ENCODE measurements at places on chromosomes 2 and 18.

GRCh38 chr18:45019469-45019868, 338.8 kb downstream of the SETBP1 start:
- no peak for DNase-seq

DNA sequence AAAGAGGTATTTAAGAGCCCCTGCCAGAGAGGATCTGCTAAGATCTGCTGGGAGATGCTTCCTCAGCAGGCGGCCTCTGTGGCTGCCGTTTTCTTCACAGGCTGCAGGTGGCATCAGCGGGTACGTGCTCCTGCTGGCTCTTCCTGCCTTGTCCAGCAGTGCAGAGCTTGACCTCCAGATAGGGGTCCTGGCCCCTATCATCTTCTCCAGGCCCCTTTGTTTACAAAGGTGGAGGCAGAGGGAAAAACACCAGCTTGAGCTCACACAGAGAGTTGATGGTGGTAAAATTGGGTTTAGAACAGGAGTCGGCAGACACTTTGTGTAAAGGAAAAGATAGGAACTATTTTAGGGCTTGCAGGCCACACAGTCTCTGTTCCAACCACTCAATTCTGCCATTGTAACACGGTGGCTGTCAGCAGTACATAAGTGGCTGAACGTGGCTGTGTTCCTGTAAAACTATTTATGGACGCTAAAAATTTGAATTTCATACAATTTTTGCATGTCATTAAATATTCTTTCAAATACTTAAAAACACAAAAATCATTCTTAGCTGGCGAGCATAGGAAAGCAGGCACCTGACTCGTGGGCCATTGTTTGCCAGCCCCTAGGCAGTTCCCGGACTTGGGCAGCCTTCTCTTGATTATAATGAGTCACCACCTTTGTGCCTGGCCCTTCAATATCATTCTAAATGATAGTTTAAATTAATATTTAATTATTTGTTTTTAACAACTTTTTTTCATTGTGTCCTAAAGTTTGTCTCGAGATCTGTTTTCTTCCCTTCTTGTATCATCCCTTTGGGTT, 98.2 kb upstream of the B3GNT7 start:
- DNase-seq: peak; percentile 60

GRCh38 chr2:5926871-5927512, 234.8 kb downstream of the SOX11 start:
- DNase-seq: no peak

- DNase-seq: no peak
These were observed 163.6 kb downstream of the NAPG start for GRCh38 chr18:10689236-10690034.

GRCh38 chr18:63683152-63683551, 19.6 kb upstream of the SERPINB11 start:
- no peak for DNase-seq

GRCh38 chr18:46660957-46661749, 4.1 kb upstream of the LOXHD1 start:
- DNase-seq: no peak

DNA sequence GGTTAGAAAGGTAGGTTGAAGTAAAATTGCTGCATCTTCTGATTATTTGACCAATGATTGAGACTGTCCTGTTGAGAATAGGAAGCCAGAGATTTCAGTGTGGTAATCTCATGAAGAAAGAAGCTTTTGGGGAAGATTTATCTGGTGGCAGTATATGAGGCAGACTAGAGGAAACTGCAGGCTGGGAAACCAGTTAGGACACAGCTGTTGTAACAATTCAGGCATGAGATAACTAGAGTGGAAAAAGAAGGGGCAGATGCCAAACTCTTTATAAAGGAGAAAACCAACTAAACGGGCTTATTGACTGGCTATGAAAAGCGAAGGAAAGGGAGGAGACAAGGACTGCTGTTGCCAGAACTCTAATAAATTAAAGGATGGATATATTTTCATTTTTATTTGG, 155.6 kb downstream of the TTC27 start:
- DNase-seq: no peak

DNA sequence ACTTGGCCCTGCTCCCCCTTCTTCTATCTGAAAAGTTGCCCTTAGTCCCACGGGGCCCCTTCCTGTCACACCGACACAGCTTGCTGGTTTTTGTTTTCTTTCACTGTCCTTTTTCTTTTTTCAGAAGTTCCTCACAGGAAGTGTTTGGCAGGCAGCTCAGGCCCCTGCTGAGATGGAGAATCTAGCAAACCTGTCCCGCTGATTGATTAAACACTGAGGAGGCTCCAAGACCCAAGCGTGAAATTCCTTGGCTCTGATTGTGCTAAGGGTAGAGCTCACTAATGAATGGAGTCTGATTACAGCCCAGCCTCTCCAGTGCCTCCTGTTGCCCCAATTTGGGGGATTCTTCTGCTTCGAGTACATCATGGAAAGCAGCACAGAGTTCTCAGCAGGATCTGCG, 365.9 kb upstream of the MEX3C start:
- no peak for DNase-seq

- DNase-seq: peak; percentile 60
These were observed 7.0 kb downstream of the ASIC4 start for GRCh38 chr2:219521066-219521880.

All from KBM-7 (cell line).